ENCODE measurements at places on chromosomes 16 and 17. TPM values are rescaled to one million over a fixed set of nuclear protein-coding genes. Genes with fewer than 3 reads are reported as not detected.

Gene FBXL16
- total RNA-seq, result 2.8 TPM

Gene SLC35G6
- total RNA-seq, result not detected

Gene ULK2
- 6.0 TPM for total RNA-seq

GRCh38 chr16:68406458-68407152, 41.7 kb downstream of the SMPD3 start:
- no peak for DNase-seq

GRCh38 chr17:41308251-41308917, 725 bp downstream of the KRTAP16-1 start:
- peak; percentile 57 for DNase-seq

DNA sequence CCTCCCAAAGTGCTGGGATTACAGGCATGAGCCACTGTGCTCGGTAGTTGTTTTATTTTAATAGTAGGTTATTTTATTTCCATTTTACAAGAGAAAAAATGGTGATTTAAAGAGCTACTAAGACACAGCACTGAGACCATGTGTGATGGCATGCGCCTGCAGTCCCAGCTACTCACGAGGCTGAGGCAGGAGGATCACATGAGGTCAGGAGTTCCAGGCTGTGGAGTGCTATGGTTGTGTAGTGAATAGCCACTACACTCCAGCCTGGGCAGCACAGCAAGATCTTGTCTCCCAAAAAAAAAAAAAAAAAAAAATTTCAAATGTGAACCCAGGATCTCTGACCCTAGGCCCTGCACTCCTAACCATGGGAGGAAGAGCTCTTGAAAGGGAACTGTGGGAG, 3.7 kb downstream of the SERPINF1 start:
- no peak for DNase-seq

DNA sequence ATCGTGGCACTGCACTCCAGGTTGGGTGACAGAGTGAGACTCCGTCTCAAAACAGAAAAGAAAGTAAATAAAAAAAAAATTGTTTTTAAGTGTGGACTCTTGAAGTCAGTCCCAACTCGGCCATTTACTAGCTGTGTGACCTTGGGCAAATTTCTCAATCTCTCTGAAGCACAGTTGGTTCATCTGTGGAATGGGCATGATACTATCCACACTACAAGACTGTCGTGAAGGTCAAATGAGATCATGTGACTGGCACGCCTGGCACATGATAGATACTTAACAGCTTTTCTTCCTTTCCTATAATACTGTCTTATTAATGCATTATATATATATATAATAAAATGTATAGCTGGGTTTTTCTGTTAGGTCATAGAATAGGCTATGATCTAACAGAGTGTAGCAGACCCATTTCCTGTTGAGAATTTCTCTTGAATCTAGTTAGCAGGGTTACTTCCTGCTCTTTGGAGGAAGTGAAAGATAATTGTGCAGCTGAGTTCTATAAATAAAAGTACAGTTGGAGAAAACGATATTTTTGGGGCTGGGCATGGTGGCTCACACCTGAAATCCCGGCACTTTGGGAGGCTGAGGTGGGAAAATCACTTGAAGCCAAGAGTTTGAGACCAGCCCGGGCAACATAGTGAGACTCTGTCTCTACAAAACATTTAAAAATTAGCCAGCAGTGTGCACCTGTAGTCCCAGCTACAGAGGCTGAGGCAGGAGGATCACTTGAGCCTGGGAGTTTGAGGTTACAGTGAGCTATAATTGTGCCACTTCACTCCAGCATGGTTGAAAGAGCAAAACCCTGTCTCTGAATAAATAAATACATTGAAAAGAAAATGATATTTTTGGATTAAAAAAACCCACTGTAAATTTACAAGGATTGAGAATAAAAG, 7.3 kb downstream of the MILR1 start:
- DNase-seq, result no peak

GRCh38 chr17:3827124-3827773, 18.8 kb downstream of the NCBP3 start:
- DNase-seq, result peak; percentile 26

- DNase-seq, result no peak
Measured at GRCh38 chr16:90010676-90011507, 8.4 kb downstream of the DBNDD1 start.

DNA sequence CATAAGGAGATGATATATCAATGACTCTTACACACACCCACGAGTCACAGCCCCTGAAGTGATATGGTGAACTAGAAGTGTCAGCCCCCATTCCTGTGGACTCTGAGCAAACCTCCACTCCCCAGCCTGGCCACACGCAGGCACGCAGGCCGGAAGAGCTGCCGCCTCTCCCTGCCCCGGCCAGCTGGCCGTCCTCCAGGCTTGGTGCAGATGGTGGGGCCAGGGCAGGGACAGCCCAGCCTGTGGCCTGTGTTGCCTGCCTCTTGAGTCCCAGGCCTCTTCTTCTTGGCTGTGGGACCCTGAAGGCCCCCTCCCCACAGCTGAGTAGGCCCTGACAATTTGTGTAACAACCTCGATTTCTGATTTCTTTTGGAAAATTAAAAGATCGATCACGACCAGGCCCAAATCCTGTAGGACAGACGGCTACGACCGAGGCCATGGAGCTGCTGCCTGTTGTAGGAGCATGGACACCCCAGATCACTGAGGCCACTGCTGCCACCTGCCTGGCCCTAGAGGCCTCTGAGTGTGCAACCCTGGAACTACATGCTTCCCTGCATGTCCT, 10.0 kb upstream of the MPRIP start:
- DNase-seq, result peak; percentile 85

All from pancreas (tissue), 10 donors.